ENCODE measurements at places on chromosomes 13 and 19.

GRCh38 chr19:47641891-47642485, 33.1 kb downstream of the BICRA start:
- no peak for DNase-seq

GRCh38 chr13:108003626-108004025, 211.7 kb downstream of the LIG4 start:
- DNase-seq = no peak

GRCh38 chr13:27556109-27556508, 64.2 kb downstream of the LNX2 start:
- peak; percentile 37 for DNase-seq

DNA sequence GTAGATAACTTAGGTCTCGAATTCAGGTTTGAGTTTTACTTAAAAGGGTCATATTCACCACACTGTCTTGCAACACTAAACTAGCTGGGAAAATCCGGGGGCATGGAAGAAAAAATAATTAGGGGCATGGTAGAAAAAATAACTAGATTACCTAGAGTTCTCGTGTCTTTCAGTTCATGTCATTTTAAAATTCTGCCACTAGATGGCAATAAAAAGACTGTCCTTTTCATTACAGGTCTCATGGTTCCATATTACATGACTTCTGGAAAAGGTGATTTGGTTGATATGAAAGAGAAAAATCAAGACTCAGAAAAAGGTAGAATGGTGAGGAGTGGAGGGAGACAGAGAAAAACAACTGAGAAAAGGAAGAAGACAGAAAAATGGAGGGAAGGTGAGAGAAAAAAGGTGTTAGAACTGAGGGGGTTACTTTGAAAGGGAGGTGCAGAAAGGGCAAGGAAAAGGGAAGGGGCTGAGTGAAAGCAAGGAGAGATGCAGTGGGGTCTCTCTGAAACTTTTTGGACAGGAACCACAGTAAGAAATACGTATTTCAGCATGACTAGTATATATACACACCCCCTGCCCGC, 299.0 kb downstream of the KLF12 start:
- no peak for DNase-seq

GRCh38 chr19:12034620-12035019, 859 bp downstream of the ZNF433 start:
- no peak for DNase-seq

GRCh38 chr19:400976-401865, 7.7 kb downstream of the C2CD4C start:
- no peak for DNase-seq

- DNase-seq = no peak
Measured at GRCh38 chr13:78491978-78492377, 111.4 kb downstream of the POU4F1 start.

DNA sequence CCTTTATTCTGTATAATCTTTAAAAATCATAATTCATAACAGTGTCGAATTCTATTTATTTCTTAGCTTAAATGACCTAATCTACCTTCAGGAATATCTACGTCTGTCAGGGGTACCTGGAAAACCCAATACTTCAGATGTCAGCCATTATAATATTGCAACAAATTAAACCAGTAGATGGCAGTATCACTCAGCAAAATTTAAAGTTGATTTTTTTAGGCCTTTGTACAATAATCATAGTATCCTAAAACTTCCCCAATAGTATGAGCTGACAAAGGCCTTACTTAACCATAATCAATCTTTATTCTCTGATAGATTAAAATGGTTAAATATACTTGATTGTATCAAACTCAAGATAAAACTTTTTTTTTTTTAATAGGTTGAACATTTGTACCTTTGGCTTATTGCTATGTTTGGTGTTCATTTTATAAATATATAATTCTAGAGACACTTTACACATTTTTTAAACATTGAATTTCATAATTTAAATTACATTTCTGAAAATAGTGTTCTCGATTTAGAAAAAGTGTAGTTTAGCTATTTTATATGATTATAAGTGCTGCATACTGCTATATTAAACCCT, 830.2 kb upstream of the SPRY2 start:
- DNase-seq = no peak

DNA sequence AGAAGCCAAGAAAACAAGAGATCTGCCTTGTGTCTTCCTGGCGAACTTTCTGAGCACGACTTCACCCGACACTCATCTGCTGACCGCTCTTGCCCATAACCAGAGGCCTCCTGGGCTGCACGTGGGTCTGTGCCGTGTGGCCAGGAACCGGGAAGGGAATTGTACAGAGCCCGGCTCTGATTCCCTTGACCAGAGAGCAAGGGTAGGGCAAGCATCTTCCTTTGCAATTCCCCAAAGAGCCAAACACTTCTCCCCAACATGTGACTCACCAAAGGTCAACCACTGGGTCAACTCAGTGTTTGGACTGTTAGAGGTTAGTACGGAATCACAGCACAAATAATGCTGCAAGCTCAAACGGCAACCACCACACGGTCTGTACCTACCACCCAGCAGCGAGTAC, 48.9 kb downstream of the KLF2 start:
- no peak for DNase-seq

GRCh38 chr13:98978280-98978679, 416 bp upstream of the DOCK9 start:
- DNase-seq = peak; percentile 59

- DNase-seq = no peak
Measured at GRCh38 chr19:10069046-10069445, 17.1 kb upstream of the SHFL start.

DNA sequence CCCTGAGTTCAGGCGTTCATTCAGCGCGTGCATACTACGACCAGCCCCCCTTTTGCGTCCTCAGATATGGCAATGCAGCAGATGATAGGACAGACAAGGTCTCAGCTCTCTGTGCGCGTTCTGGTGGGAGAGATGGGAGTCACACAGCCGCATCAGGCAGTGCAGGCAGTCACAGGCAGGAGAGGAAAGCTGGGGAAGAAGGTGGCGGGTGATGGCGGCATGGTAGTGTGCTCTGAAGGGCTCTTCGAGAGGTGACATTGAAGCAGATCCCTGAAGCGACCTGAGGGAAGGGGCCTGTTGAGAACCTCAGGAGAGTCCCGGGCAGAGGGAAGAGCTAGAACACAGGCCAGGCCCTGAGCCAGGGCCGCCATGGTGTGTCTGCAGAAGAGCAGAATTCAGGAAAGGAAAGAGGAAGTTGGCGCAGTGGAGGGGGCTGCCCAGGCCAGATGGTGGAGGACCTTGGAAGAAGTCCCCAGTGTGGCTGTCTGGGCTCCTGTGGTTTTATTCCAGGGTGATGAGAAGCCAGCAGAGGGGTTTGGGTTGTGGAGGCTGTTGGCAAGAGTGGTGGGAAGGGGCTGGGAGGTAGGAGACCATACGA, 3.5 kb downstream of the USF2 start:
- no peak for DNase-seq

DNA sequence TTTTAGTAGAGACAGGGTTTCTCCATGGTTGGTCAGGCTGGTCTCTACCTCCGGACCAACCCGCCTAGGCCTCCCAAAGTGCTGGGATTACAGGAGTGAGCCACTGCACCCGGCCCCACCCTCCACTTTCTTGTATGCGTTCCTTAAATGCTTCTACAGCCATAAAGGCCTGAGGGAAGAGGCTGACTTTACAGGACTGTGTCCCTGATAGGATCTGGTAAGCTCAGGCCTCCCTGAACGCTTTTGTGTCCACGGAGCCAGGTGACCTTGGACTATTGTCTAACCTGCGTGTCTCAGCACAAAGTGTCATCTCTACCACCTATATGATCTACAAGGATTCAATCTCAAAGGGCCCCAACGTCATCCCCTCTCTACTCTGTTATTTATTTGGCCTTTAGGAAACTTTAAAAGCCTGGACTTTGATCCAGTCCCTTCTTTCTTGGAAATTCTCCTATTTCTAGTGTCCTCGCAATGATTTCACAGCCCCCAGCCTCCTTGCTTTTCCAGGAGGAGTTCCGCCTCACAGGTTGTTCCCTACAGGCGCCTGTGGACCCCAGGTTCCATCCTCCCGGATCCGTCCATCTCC, 701 bp downstream of the ZNF552 start:
- DNase-seq = no peak
